ENCODE measurements at places on chromosomes 16 and 17. TPM values are rescaled to one million over a fixed set of nuclear protein-coding genes. Genes with fewer than 3 reads are reported as not detected.

GRCh38 chr17:49151996-49152395, 19.4 kb downstream of the B4GALNT2 start:
- DNase-seq = no peak

GRCh38 chr16:10098991-10099390, 83.2 kb downstream of the GRIN2A start:
- DNase-seq = no peak

- DNase-seq = no peak
Measured at GRCh38 chr17:10920558-10921108, 82.7 kb upstream of the PIRT start.

DNA sequence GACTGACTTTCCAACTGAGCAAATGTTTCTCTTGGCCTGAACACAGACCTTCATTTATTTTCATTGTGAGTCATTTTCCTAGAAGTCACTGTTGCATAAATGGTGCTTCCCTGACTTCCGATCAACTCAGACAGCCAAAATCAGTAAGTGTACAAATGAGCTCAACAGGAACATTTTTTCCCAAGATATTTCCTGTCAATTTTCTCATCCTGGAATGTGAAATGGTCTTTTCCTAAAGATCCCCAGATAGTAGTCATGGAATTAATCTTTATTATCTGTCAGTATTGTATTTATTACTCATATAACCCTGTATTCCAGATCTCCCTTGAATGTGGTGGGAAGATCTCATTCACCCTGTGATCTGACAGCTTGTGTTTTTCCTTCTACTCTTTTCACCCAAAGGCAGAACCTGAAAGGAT, 360.3 kb upstream of the KIF2B start:
- DNase-seq = no peak

The KCNH6 gene
- total RNA-seq = not detected

The RHBDF1 gene
- total RNA-seq = 0.34 TPM

GRCh38 chr16:84553873-84554399, 49.5 kb upstream of the MEAK7 start:
- DNase-seq = peak; percentile 90

The RPL23 gene
- total RNA-seq = 2,296 TPM

GRCh38 chr16:73197598-73197997, 149.7 kb upstream of the ZFHX3 start:
- no peak for DNase-seq

- DNase-seq = no peak
Measured at GRCh38 chr16:77434022-77434529, 758 bp downstream of the ADAMTS18 start.

The TLCD2 gene
- total RNA-seq = 0.19 TPM

- DNase-seq = no peak
Measured at GRCh38 chr17:78539781-78540180, 37.4 kb downstream of the DNAH17 start.

The GUCY2D gene
- total RNA-seq = 0.06 TPM

DNA sequence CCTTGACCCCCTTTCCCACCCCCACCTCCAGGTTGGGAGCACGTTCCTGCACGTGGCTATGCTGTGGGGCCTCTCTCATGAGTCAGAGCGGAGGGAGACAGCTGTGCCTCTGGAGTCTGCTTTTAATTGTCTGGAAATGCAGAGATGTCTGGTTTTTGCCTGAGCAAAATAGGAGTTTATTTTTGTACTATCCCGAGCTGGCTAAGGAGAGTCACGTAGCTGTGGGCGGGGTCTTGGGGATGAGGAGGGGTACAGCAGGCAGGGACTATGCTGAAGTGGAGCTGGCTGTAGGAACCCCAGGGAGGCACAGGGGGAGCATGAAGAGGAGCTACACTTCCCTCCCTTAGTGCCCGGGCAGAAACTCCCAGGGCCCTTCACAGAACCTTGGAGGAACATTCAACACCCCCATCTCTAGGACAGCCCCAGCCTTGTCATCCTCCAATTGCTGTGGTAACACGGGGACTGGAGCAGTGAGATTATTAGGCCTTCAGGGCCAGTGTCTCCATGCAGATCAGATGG, 44.7 kb upstream of the LGALS9 start:
- DNase-seq = no peak
